ENCODE measurements at places on chromosomes 6 and 20. TPM values are rescaled to one million over a fixed set of nuclear protein-coding genes. Genes with fewer than 3 reads are reported as not detected.

GRCh38 chr6:79469376-79470246 is 67.6 kb downstream of the LCA5 start:
- no peak for DNase-seq

DNA sequence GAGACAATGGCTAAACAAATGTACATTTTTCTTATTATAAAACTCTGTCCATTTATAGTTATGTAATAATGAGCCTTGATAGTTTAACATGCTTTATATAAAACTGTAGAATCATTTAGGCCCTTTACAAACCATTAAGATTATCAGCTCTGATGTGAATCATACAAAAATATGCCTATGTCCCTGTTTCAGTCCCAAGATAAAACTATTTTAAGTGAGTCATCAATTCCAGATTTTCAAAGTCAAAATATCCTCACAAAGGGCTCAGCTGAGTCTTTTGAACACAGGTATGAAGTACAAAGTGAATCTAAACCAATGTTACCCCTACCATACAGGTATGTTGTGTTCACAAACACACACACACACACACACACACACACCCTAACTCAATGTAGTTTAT is 88.0 kb downstream of the PTPRK start:
- DNase-seq, result no peak

DNA sequence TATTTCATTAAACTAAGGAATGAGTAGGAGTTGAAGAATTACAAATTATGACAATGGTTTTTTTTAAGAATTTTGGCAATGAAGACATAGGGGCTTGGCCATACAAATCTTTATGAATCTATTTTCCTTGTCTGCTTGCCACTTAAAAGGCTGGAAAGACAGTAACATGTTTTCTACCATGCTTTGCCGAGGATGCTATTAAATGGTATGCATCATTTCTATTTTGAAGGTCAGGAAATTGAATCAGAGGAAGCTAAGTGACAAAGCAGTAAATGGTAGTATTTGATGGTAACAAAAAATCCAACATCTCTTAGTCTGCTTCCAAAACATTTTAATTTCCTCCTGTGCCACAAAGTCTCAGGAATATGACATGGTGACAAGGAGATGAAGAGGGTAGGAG is 287.2 kb downstream of the RFPL4B start:
- no peak for DNase-seq

DNA sequence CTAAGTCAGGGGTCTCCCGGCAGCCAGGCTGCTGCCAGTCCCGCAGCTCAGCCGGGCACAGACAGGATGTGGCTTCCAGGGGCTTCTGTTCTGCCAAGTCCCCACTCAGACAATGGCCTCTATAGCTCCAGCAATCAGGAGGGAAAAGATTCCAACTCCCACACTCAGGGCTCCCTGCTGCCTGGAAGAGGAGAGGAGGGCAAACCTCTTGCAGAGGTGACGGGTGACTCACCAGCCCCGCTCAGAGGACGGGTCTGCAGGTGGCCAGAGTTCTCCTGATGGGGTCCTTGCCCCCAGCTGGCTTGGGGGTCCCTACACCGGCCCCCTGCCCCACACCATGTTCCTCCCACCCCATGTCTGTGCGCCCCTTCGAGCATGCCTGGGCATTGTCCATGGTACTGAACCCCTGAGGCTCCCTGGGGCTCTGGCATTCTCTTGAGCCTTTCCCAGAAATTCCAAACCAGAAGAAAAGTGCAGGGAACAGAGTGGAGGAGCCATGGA is 32.6 kb downstream of the NTSR1 start:
- DNase-seq, result peak; percentile 48

DNA sequence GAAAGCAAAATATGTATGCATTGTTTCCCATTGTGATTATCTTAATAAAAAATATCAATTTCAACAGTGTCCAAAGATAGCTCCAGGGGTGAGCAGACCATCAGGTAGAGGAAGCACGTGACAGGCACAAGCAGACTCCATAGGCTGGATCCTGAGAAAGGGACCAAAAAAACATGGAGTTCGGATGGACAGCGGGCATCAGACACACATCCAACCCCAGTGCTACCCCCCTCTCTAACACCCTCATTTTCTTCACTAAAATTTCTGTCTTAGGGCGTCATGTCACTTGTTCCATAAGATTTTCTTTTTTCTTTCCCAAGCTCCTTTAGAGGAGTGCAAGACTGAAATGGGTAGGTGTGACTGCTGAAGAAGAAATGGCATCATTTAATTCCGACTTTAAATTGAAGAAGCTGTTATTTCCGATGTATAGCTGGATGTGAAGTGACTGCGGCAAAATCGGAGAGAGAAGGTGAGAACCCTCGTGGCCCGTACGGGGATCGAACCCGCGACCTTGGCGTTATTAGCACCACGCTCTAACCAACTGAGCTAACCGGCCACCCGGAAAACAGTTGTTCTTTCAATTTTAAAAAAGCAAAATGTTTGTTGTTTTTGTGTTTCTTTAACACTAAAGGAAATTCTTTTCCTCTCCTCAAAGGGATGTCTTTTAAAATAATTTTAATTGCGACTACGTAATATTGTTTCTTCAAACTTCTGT is 10.3 kb upstream of the PRSS16 start:
- DNase-seq, result no peak

- DNase-seq, result no peak
These were observed 259.8 kb upstream of the FLRT3 start for GRCh38 chr20:14597206-14597715.

- no peak for DNase-seq
These were observed 527.1 kb upstream of the MARCKS start for GRCh38 chr6:113329942-113330635.

DNA sequence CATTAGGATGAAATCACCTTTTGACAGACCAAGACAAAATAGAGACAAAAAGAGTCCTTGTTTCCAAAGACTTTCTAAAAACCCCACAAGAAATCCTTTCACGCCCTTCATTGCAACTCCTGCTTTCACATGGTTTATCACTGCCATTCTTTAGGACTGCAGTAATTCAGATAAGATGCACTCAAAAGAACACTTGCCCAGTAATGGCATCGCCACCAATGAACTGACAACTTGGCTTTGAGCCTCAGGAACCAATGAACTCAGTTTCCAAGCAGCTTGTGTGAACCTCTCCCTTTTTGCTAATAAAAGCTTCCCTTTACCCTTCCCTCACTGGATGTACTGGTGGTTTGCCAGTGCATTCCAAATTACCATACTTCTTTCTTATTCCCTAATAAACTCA is 21.8 kb downstream of the OSTM1 start:
- no peak for DNase-seq

DNA sequence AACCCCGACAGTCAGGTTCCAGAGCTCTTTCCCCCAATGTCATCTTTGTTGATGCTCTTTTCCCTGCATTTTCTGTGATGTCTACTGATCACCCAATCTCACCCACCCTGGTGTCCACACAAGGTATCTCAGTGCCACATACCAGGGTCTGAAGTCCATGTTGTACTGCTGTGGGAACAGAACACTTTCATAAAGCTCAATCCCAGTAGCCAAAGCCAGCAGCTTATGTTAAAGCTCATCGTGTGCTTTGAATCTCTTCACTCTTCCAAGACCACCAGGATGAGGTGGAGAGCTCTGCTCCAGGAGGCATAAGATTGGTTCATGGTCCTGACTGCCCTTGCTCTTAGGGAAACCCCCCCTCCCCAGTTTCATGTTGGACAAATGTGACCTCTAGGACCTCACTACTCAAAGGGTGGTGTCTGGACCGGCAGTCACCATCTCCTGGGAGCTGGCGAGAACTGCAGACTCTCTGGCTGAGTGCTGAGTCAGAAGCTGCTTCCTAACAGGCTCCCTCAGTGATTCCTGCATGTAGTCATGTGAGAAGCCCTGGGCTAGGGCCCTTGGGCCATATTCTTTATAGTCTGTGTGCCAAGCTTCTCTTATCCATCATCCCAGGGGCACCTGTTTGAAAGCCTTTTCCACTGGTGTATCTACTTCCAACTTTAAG is 13.4 kb upstream of the CPNE5 start:
- DNase-seq, result no peak

GRCh38 chr6:166957087-166957804 is 896 bp upstream of the RNASET2 start:
- peak; percentile 84 for DNase-seq

- no peak for DNase-seq
These were observed 5.3 kb downstream of the IDH3B start for GRCh38 chr20:2658414-2659354.

DNA sequence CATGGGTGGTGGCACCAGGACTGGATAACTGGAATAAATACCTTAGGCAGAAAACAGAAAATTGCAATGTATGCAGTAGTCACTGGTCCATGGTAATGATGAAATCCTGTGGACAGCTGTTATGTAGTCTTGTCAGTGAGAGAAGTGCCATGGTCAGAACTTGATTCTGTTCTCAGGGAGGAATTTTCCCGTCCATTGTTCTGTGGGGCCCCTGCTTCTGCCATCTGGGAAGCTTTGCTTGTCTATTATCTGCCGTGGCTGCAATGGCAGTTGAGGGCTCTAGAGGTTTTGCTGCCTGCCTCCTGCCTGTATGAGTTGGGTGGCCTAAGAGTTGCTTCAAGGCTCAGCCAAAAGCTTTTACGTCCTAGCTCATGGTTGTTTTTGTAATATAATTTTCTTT is 126.8 kb upstream of the SLC35B3 start:
- no peak for DNase-seq

DNA sequence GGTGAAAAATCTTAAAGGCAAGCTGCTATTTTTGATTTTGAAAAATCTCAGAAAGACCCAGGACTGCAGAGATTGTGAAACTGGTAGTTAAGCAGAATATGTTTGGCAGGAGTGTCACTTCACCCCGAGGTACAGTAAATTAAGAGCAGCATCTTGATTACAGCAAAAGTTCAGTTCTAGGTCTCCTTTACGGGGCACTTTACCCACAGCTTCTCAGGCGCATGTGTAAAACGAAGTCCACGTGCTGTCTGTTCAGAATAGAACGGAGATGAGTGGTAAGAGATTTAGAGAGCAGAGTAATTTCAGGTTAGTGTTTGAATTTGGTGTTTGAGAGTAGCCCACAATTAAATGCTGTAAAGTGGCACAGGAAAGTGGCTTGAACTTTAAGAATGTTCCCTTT is 84.0 kb downstream of the FARS2 start:
- DNase-seq, result no peak

DNA sequence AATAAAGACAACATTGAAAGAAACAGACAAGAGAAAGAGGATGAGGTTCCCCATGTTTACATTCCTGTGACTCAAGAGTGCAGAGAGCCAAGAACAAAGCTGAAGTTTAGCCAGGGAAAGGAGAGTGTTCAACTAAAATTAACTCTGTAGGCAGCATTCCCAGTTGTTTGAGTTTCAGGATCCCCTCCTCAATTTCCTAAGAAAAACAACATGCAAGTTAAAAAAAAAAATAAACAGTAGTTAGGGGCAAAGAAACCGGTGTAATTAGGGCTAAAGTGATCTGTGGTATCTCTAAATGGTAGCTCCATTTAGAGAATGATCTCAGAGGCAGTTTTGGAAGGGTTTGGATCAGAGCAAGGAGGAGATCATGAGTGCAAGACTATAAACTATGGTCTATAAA is 30.9 kb upstream of the RAB23 start:
- no peak for DNase-seq

- no peak for DNase-seq
These were observed 141.8 kb downstream of the TMEM200A start for GRCh38 chr6:130507666-130508028.

DNA sequence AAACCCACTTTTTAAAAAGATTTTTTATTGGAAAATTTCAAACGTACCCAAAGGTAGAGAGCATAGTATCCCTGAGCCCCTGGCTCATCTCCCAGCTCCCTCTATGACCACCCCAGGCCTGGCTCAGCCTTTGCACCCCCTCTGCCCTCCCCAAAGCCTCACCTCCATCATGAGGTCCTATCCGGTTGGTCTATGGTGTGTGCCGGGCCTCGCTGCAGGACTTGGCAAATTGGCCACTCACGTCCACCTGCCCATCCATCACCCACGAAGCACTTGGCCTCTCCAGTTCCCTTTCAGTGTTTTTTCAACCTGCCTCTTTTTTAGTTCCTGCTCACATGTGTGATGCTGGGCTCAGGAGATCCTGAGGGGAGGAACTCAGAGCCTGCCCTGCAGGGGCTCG is 147.4 kb downstream of the CDH4 start:
- DNase-seq, result no peak

- DNase-seq, result no peak
These were observed 226.6 kb upstream of the MOCS1 start for GRCh38 chr6:40160826-40161225.

DNA sequence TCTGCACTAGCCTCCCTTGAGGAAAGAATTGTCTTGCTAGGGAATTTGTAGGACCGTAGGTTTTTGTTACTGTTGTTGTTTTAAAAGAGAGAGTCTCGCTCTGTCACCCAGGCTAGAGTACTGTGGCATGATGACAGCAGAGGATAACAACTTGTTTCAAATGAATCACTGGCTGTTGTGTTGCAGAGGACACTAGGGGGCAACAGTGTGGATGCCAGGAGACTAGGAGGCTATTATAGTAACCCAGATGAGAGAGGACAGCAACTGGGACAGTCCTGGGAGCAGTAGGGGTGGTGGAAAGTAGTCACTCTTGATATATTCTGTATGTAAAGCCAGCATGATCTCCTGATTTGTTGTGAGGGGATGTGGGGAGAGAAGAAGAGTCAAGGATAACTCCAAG is 41.8 kb upstream of the LAMA4 start:
- no peak for DNase-seq

- no peak for DNase-seq
These were observed 372.1 kb upstream of the HS3ST5 start for GRCh38 chr6:114714836-114715507.

DNA sequence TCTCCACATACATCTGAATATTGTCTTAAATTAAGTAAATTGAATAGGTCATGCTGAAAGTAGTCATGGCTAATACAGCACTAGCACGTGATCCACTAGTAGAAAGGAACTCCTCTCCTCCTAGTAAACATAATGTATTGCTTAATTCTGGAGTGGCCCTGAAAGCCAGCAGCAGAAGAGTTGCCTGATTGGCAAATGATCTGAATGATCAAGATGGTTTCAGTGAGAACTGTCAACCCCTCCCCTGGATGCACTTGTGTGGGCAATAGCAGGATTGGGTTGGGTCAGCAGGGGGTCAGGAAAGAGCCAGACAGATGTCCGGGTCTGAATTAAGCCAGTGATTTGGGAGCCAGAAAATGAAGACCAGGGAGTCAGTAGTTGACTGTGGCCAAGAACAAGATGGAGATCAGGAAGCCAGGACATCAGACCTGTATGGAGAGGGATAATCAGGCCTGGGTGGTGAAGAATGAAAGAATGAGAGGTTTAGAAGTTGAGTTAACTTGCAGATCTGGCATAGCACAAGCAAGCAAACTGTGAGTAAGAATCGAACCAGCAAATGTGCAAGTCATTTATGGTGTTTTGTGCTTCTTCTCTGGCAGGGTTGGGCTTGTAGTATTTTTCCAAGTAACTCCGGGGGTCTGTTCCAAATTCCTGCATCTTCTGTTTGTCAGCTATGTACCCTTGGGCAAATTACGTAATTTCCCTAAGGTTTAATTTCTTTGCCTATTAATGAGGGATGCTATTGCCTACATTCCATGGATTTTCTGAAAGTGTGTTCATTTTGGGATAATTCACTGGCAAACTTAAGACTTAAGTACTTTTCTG is 304.9 kb downstream of the CD109 start:
- DNase-seq, result no peak

- no peak for DNase-seq
These were observed 3.4 kb upstream of the GZF1 start for GRCh38 chr20:23358563-23358906.

BPI gene
- 0.99 TPM for total RNA-seq

ASIP gene
- total RNA-seq, result not detected

NT5E gene
- total RNA-seq, result 21.7 TPM

OR2H2 gene
- not detected for total RNA-seq

ADTRP gene
- total RNA-seq, result not detected

JAG1 gene
- 45.9 TPM for total RNA-seq

ISM1 gene
- total RNA-seq, result 1.6 TPM

SPATA25 gene
- total RNA-seq, result 4.3 TPM

PERP gene
- total RNA-seq, result 36.0 TPM

GSTA2 gene
- total RNA-seq, result not detected

DNAJC5 gene
- 31.0 TPM for total RNA-seq

PGC gene
- total RNA-seq, result not detected
